Naive thymus-derived CD4-positive, alpha-beta T cell (primary cell): ENCODE measurements at places on chromosomes 12 and 14. TPM values are rescaled to one million over a fixed set of nuclear protein-coding genes. Genes with fewer than 3 reads are reported as not detected.
A peak's percentile ranks its signal among the peaks of the same experiment; 100 is the strongest.

- H3K36me3 ChIP-seq: no peaks in the 10 kb centered on the region
- H3K27ac ChIP-seq: no peak overlapping the region
- no peak overlapping the region for H3K4me3 ChIP-seq
- no peaks in the 10 kb centered on the region for H3K4me1 ChIP-seq
These were observed 544.0 kb downstream of the CCER1 start for GRCh38 chr12:90410962-90411361.

- no peaks in the 10 kb centered on the region for H3K4me1 ChIP-seq
- no peaks in the 10 kb centered on the region for H3K27me3 ChIP-seq
- no peak within 1 kb of the TSS for H3K4me3 ChIP-seq
- no peaks in the 10 kb centered on the region for H3K36me3 ChIP-seq
These were observed at the start of gene KRT3 for GRCh38 chr12:52795694-52796428. TSS of gene KRT3 (minus strand) at chr12:52796117. CDS start at chr12:52796042, 75 bp downstream.

DNA sequence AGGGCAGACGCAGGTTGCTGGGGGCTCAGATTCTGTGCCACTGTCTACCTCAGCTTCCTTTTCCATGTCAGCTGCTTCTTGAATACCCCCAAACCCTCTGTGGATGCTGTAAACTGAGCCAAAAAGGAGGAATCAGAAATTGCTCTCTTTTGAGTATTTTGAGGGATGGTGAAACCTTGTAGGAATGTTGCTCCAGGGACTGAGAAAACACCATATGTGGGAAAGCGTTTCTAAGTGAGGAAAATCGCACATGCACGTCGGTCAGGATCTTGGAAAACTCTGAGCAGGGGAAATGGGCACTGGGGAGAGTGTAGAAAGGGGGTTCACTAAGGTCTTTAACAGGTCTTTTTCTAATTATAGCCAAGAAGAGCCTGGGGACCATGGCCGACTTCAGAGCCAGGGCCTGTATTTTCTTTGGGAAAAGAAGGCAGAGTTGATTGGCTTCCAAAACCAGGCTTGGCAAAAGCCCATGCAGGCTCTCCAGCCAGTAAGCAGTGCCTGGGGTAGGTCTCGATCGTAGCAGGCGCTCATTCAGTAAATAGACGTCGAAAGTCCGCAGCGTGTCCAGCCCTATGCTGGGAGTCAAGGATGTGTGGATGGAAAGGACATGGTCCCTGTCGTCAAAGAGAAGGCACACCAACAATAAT, 58.0 kb downstream of the NTF3 start:
- DNase-seq: no peak
- H3K4me3 ChIP-seq: no peak overlapping the region
- H3K36me3 ChIP-seq: no peaks in the 10 kb centered on the region
- no peaks in the 10 kb centered on the region for H3K4me1 ChIP-seq
- H3K27ac ChIP-seq: no peak overlapping the region
- H3K27me3 ChIP-seq: no peaks in the 10 kb centered on the region

GRCh38 chr12:14239935-14240872, 125.3 kb upstream of the ATF7IP start:
- H3K4me3 ChIP-seq: peak overlapping the region; percentile 52
- H3K27ac ChIP-seq: peak overlapping the region; percentile 1
- H3K27me3 ChIP-seq: no peaks in the 10 kb centered on the region
- DNase-seq: no peak

DNA sequence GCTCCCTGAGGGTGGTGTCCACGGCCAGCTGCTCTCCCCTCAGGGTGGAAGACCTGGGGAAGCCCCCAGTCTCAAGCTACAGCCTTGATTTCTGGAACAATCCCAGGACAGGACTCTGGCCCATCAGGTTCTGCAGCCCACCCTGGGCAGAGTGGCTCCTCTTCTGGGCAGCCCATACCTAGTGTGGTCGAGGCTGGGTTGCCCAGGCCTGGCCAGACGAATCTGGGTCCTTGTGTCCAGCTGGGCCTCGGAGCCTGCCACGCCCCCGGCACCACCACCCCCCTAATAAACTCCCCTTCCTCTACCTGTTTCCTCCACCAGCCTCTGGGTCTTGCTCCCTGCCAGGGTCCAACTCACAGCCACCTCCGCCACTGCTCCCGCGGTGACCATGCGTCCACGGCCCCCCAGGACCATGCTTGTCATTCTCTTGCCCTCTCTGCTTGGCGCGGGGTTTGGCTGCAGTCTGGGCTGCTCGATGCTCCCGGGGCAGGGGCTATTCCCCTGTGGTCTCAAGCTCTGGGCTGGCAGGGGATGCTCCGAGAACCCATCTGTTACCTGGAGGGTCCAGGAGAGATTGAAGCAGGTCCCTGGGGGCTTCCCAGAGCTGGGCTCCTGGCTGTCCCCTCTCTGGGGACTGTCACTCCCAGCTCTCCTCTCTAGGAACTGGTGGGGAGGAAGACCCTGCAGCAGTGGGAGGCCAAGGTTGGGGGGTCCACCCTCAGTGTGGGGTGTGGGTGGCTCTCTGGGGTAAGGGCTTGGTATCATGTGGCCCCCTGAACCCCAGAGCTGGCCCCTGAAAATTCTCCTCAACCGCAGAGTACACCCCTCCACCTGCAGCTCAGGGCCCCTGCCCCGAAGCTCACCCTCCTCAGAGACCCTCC, 8.7 kb upstream of the GPR132 start:
- H3K4me1 ChIP-seq: peaks cover 33% of the 10 kb centered on the region
- no peak overlapping the region for H3K27ac ChIP-seq
- H3K36me3 ChIP-seq: no peaks in the 10 kb centered on the region
- DNase-seq: no peak
- no peak overlapping the region for H3K4me3 ChIP-seq
- H3K27me3 ChIP-seq: no peaks in the 10 kb centered on the region

DNA sequence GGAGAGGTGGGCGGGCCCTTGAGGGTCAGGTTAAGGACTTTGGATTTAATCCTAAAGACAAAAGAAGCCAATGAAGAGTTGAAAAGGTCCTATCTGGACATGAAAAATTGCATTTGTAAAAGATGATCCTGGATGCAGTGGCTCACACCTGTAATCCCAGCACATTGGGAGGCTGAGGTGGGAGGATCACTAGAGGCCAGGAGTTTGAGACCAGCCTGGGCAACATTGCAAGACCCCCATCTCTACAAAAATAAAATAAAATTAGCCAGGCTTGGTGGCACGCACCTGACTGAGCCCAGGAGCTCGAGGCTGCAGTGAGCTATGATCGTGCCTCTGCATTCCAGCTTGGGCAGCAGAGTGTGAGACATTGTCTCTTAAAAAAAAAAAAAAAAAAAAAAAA, 2.4 kb upstream of the SLC41A2 start:
- H3K4me1 ChIP-seq: peaks cover 6% of the 10 kb centered on the region
- no peak overlapping the region for H3K27ac ChIP-seq
- H3K36me3 ChIP-seq: no peaks in the 10 kb centered on the region
- no peak for DNase-seq

INSM2 gene
- polyA plus RNA-seq: not detected

GRCh38 chr14:28966416-28967233, 200.0 kb downstream of the FOXG1 start:
- DNase-seq: no peak
- no peak overlapping the region for H3K4me3 ChIP-seq
- H3K36me3 ChIP-seq: no peaks in the 10 kb centered on the region
- H3K27me3 ChIP-seq: no peaks in the 10 kb centered on the region
- no peaks in the 10 kb centered on the region for H3K4me1 ChIP-seq
- H3K27ac ChIP-seq: no peak overlapping the region

DNA sequence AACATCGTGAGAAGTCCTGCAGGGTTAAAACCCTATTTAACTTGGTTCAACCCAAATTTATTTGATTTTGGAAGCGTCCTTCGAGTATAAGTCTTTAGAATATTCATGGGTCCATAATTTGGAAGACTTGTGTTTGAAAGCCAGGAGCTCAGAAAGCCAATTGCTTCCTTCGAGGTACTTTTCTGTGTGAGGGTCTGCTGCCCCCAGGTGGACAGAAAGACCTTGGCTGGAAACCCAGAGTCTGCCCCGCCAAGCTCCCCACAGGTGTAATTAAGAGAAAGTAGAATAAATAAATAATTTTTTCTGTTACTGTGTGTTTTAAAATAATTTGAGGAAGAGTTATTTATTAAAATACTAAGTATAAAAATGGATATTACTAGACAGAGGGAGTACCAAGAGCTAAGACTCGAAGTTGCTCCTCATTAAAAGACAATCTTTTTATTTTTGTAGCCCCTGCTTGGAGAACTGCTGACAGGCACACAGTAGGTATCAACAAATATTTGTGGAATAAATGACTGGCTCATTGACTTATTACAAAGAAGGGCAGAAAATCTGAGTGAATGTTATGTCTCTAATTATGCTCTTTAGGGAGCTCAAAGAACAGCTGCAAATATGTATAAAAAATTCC, 105.8 kb downstream of the PAH start:
- no peak overlapping the region for H3K27ac ChIP-seq
- H3K4me1 ChIP-seq: no peaks in the 10 kb centered on the region
- no peak overlapping the region for H3K4me3 ChIP-seq
- no peak for DNase-seq
- H3K36me3 ChIP-seq: no peaks in the 10 kb centered on the region

DNA sequence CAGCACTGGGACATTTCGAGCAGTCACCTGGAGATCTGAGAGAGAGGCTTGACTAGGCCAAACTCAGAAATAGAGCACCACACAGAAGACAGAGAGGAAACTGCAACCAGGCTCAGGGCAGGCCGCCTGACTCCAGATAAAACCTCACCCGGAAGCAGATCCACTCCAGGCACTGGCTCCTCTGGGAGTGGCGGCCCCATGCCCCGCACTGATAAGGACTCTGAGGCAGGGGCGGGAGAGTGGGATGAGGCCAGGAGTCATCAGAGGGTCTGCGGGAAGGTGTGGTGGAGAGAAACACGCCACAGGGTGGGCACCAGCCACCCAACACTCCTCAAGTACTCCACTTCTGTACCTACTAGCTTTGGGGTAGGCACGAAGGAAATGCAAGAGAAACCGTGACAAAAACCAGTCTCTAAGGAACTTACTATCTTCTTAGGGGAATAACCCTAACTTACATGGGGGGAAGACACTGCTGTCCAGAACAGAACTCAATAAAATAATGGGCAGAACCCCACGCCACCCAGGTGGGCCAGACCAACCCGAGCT, 71.3 kb downstream of the CHGA start:
- H3K36me3 ChIP-seq: no peaks in the 10 kb centered on the region
- H3K4me3 ChIP-seq: no peak overlapping the region
- H3K27me3 ChIP-seq: no peaks in the 10 kb centered on the region

DNA sequence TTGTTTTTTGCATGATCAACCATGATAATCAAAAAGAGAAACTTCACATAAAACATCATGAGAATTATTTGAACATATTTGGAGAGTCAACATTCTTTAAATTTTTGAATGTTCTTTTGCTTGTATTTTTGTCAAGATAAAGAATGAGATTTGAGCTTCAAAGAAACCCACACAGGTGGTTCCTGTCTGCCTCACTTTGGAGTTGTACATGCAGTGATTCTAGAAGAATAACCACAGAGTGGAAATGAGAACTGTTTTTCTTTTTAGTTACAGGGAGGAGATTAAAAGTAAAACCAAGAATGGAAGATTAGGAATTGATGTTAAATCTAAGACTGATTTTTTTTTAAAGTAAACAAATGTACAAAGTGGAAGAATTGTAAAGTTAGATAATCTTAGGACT, 2.3 kb upstream of the ZNF705A start:
- peaks cover 27% of the 10 kb centered on the region for H3K4me1 ChIP-seq
- no peaks in the 10 kb centered on the region for H3K36me3 ChIP-seq
- peak; percentile 64 for DNase-seq
- H3K27me3 ChIP-seq: no peaks in the 10 kb centered on the region
